Vagina (tissue), 2 donors: ENCODE measurements at places on chromosomes 1 and 21. TPM values are rescaled to one million over a fixed set of nuclear protein-coding genes. Genes with fewer than 3 reads are reported as not detected.

SLC2A5 gene
- 8.1 TPM for total RNA-seq

SLC44A3 gene
- 6.6 TPM for total RNA-seq

TRIM58 gene
- 4.7 TPM for total RNA-seq

DNA sequence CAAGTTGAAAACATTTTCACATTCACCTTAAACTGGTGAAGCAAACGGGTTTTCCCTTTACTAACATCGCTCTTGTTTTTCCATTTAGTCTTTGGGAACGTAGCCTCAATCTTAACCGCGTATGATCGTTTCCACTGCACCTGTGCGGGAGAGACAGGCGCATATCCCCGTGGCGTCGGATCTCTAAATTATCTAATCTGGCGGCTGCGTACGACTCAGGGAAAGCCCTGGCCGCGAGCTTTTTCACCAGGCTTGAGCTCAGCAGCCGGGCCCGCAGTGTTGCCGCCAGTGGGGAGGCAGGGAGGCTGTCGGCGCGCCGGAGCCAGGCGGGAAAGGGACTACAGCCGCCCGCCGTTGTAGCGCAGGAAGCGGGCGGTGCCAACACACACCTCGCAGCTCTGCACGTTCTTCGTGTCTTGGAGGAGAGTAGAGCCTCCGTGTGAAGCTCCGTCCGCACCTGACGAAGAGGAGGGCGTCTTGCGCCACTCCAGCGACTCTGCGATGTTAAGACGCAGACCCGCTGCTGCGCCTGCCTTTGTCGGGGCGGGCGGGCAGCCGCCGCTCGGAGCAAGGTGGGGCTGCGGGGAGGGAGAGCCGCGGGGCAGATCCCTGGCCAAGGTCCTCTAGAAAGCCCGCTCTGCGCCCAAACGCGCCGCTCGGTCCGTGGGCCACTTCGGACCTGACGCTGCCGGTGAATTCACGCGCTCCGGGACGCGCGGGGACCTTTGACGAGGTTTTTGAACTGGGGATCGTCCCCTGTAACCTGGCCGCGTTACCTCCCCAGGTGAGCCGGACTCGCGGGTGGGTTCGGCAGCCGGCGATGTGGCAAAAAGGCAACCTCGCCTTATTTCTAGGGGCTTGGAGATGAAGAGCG, 18.5 kb upstream of the TBX15 start:
- DNase-seq: peak; percentile 58
